Activated CD4-positive, alpha-beta T cell treated with anti-CD3 and anti-CD28 coated beads, Interleukin-2, amount 50 U/mL, for 4 hours (primary cell): ENCODE measurements at places on chromosomes 7 and 10.

DNA sequence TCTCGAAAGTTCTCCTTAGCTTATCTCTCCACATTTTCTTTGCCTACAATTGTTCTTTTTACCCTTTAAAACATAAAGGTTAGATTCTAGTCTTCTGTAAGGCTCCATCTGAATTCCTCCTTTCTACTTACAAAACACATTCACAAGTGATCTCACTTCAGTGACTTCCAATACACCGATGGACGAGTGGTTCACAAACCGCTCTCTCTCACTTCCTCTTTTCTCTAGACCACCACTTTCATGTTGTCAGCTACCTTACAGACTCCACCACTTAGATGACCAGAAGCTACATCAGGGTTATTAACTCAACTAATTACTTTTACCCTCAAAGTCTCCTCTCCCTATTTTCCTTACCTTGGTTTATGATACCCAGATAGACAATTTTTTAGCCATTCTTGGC, 11.8 kb downstream of the MET start:
- DNase-seq: no peak

GRCh38 chr7:74627661-74628411, 29.7 kb upstream of the GTF2I start:
- no peak for DNase-seq

DNA sequence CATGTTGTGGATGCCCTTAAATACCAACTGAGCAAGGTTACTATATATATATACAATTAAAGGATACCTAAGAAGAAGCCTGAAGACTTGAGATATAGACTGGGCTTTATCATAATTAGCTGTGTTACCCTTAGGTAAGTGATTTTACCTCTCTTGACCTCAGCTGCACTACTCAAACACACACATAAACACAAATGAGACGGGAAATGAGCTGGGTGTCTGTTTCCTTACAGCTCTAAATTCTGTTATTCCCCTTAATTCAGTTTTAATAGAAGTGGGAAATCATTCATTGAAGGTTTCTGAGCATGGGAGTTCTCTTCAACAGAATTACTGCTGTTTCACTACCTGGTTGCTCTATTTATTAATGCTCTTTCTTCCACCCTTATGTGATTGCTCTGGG, 60.7 kb downstream of the GBF1 start:
- no peak for DNase-seq

DNA sequence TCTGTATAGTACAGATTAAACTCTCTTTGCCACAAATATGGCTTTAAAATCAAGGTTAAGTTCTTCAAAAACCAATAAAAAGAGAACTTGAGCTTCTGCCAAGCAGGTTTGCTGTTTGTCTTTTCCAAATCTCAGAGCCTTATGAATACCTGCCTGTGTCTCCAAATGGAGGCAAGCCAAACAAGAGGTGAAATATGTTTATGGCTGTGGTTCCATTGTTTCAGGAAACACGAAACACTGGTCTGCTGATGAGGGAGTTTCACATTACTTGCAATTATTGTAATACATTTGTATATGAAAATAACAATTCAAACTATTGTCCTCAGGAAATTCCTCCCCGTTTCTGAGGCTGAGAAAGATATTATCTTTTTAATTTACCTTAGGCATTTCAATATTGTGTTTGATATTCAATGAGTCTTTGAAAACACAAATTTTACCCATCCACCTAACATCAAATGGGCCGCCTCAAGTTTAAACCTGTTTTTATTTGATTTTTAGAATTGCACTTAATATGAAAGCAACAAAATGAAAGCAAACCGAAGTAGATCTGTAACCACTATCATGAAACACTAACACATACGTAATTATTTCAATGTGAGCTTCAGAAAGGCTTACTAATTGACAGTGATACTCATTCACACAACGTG, 359.3 kb downstream of the HGF start:
- no peak for DNase-seq

DNA sequence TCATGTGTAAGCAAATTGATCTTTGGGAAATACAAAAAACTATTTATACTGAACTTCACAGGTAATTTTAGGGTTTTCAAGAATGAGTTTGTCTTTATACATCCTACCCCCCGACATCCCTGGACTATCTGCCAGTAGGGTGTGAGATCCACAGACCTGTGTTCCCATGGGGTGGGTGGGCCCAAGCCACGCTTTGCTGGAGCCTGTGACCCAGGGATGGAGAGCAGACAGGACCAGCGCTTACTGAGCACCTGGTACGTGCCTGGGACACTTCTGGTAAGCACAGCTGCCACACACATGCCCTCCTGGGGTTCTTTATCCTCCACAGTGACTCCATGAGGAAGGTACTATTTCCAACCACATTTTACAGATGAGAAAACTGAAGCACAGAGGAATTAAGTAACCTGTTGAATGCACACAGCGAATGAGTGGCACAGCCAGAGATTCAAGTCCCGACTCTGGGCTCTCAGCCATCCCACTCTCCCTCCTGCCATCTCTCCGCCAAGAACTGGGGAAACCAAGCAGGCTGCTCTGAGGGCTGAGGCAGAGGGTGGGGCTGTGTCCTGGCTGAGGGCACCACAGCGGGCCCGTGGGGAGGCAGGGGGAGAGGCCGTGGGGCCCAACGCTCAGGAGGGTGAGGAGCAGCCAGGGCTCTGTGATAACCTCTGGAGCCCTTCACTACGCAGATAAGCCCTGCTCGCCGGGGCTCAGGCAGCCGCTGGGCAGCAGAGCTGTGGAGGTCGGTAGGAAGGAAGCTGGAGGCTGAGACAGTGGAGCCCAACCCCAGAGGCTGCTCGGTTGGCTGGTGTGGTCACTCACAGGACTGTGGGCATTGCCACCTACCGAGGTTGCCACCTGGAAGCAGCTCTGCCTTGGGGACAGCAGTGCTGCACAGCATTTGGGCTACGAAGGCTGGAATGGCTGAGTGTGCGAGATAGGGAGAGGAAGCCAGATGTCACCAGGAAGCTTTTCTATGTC, 124.2 kb downstream of the ARHGAP22 start:
- no peak for DNase-seq

- no peak for DNase-seq
Observed at GRCh38 chr10:77532068-77532467, 105.5 kb downstream of the KCNMA1 start.

GRCh38 chr7:1268866-1269265, 36.2 kb downstream of the UNCX start:
- no peak for DNase-seq
